ENCODE measurements at places on chromosomes 13 and 19.

DNA sequence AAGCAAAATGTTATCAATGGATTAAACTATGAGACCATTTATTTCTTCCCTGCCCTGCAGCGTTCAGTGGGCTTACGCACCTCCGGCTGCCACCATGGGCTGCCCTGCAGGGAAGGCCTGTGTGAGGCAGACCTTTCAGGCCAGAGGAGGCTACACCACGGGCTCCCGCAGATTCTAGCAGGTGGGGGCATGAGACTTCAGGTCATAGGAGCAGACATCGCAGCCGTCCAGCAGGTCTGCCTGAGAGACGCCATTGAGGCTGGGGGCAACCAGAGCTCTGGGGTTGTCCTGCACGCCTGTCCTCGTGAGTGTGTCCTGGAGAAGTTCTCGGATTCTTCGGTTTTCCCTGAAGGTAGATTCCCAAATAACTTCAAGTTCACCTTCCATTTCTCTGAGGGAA, 9.4 kb upstream of the SLC7A9 start:
- DNase-seq, result no peak

DNA sequence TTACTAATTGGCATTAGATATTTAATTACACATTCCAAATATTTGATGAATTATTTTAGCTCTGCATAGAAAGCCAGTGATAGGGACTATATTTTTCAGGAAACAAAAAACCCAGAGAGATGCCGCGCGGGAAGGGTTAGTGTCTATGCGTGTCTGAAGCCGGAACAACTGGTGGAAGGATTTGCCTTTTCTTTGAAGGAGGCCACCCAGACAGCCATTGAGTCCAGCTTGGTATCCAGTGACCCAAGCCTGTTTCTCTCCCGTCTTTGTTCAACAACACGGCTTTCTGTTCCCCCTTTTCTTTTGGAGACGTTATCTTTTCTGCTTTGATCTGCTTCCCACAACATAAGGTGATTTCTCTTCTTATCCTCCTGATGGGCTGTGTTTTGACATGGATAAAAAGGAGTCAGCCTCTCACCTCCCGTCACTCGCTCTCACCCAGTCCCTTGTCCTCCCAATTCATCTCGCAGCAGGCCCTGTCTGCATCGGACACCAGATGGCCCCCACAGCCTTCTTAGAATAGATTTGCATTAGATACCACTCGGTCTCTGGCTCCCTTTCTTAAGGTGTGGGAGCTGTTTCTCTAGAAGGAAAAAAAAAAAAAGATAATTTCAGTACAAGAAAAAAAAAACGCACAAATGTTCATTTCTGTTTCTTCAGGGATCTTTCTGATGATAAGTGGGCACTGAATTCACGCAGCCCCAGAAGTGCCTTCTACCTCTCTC, 361.8 kb downstream of the ZNF536 start:
- no peak for DNase-seq

DNA sequence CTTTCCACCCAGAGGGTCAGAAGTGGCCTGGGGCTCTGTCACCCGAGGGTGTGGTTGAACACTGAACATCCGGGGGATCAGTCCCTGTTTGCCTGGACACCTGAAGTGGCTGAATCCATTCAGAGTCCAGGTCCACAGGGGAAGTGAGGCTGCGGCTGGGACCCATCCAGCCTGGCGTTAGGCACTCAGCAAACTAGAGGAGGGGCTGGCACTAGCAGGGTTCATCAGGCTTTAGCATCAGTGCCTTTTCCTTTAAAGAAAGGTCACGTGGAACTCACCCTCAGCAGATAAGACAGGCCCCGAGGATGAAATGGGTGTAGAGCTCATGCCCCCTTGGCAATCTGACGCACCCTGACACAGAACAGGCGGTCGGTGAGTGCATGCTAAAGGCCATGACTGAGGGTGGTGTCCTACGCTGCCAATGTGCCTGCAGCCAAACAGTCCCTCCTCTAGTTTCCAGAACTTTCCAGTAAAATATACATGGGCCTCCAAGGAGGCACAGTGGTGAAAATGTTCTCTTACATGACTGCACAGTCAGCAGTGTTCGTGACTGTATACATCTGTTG, 72.4 kb upstream of the ARHGEF7 start:
- no peak for DNase-seq

- no peak for DNase-seq
Observed at GRCh38 chr19:16585094-16585801, 13.0 kb upstream of the SLC35E1 start.

GRCh38 chr13:79457948-79458347, 23.0 kb upstream of the NDFIP2 start:
- DNase-seq, result no peak

- peak; percentile 63 for DNase-seq
Observed at GRCh38 chr19:21482863-21483276, 22.5 kb upstream of the ZNF429 start.
